Occipital lobe (tissue), 3 donors: ENCODE measurements at places on chromosomes 11 and 22. TPM values are rescaled to one million over a fixed set of nuclear protein-coding genes. Genes with fewer than 3 reads are reported as not detected.

The FLRT1 gene
- total RNA-seq: 5.0 TPM

The ADAMTS8 gene
- total RNA-seq: 2.8 TPM

The CNIH2 gene
- total RNA-seq: 33.1 TPM

DNA sequence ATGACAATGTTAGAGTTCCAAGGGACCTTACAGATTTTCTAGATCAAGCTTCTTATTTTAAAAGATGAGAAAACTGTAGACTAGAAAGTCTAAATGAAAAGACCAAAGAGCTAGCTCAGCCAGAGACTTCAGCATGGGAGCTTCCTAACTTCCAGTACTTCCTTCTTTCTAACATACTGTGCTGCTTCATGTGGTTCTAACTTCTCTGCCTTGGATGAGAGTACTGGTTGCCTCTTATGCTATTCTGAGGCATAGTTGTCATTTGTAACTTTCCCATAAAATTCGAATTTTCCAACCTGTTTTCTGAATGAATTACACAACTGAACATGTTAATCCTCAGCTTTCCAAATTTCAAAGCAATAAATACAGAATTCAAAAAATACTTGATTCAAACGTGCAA is 1.8 kb downstream of the MTMR2 start:
- DNase-seq: no peak

DNA sequence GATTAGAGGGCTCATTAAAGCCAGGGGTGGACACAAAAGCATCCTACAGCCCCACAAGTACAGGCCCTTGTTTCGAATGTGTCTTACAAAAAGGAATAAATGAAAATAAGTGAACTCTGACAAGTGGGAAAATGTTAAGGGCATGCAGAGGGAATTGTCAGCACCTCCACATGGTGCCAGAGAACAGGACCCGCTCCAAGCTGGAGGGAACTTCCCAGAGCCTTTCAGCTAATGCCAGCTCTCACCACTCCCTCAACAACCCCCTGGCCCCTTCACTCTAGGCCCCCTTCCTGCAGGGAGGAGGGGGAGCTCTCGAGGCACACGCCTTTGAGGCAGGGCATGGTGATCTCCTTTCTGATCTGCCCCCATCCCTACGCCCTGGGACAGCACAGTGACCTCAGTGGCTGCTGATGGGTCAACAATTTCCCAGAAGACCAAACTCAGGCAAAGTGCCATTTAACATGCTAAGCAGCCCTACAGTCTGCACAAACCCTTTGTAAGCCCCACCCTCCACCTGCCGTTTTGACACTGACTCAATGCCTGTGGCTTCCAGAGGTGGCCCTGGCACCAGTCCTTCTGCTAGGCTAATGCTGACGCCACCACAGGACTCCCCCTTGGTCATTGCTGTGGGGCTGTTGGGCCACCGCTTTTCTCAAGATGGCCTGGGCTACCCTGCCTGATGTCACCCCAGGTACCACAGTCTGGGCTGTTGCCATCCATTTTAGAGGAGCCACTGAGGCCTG is 12.5 kb upstream of the CHST1 start:
- no peak for DNase-seq

- peak; percentile 36 for DNase-seq
Observed at GRCh38 chr11:68003846-68004550, at the start of gene UNC93B1. Gene UNC93B1, minus strand, starts transcription at chr11:68004097. Its CDS starts 54 bp downstream, at chr11:68004043.

DNA sequence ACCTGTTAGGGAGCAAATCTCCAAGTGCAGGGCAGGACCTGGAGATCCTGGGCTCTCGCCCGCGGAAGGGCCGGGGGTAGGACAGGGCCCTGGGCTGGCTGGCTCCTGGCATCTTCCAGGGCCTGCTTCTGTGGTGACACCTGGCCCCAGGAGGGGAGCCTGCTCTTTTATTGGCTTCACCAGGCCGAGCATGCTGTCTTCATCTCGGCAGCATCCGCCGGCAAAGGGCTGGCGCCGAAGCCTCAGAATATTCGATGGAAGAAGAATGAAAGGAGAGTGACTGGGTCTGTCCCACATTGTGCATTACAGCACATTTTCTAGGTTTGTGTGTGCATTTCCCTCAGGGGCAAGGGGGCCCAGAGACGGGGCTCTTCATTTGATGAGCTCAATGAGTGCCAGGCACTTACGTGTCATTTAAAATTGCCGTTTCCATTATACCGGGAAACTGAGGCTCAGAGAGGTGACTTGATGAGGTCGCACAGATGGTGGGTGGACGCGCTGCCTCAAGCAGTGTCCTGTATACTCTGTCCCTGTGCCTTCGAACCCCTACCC is 70.0 kb downstream of the RBX1 start:
- DNase-seq: no peak

DNA sequence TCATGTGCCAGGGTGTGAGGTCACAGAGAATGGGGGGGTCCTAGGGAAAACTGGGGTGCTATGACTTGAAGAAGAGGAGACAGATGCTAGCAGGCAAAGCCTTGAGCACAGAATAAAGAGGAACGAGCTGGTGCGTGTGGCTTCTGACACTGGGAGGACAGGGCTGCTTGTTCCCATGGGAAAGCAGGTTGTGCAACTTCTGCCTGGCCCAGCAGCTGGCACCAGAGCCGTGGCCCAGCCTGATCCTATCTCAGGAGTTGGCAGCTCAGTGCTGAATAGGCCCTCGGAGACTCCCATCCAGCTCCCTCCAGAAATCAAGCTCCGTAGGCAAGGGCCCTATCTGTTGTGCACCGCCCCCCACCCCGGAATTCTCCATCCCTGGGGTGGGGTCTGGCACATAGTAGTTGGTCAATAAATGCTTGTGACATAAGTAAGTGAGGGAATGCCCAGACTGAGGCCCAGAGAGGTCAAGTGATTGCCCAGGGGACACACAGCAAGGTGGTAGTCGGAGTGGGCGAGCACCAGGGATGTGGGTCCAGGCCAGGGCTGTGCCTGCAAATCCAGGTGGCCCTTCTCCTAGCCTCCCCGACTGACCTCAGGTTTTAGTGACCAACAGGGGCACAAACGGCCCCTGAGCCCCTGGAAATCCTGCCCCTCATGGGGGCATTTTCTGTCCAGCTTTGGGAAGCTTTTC is 19.5 kb upstream of the FADD start:
- no peak for DNase-seq

- no peak for DNase-seq
Observed at GRCh38 chr11:119506436-119506835, 83.5 kb upstream of the THY1 start.

DNA sequence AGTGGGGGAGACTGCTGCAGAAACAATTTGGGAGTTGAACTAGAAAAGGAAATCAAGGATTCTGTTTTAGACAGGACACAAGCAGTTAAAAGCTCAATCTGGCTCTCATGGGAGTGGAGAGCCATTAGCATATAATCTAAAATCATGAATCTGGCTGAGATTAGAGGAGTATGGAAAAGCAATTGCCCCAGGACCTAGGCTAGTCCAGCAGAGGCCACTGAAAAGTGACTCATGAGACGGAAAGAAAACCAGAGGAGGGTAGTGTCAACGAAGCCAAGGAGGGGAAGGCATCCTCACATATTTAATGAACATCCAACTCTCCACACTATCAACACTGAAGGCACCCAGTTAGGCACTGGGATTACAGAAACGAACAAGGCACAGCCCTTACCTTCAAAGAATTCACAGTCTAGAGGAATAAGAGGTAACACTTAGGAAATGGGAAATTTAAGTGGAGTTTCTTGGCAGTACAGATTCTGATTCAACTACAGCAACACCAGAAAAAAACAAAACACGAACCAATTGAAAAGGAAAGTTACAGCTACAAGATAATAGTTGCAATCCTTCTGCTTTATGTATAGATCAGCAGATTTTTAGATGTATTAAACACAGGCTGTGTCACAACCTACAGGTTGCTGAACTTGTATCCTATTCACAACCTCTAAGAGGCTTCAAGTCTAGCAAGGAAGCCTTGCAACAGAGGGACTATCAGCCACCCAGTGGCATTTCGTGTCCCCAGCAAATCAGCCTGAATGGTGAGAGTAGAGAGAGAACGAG is 43.7 kb upstream of the CHST1 start:
- no peak for DNase-seq

DNA sequence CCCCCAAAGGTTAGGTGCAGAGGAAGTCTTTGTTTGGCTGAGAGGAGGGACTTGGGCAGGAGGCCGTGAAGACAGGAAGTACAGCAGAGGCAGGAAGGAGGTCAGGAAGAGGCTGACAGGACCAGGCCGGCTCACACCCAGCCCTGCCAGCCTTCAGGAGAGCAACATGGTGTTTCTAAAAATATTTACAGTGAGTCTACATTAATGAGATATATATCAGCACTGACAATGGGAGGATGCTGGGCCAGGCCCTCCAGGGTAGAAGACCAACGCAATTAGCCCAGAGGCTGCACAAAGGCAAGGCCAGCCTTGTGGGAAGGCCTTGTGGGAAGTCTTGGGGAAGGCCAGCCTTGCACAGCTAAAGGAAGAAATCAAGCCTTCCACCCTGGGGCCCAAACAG is 7.9 kb upstream of the APLNR start:
- no peak for DNase-seq

- no peak for DNase-seq
Observed at GRCh38 chr22:35663371-35663770, 15.1 kb downstream of the APOL6 start.

- no peak for DNase-seq
Observed at GRCh38 chr11:104891135-104891534, 7.1 kb downstream of the CASP12 start.

- no peak for DNase-seq
Observed at GRCh38 chr11:107472966-107473365, 15.3 kb upstream of the CWF19L2 start.

DNA sequence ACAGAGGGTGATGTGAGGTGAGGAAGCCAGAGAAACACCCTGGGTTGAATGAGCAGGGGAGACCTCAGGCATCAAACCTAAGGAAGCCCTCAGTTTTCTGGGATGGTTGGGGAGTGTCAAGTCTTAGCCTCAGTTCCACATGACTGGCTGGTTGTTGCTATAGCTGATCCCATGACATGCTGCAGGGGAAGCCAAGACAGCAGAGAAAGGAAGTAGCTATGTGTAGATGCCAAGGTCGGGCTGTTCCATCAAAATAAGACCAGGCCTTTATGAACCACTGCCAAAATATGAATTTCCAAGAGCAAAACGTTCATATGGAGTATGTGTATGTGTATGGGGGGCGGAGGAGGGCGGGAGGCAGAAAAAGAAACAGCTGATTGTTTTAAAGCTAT is 11.6 kb downstream of the CD59 start:
- no peak for DNase-seq

DNA sequence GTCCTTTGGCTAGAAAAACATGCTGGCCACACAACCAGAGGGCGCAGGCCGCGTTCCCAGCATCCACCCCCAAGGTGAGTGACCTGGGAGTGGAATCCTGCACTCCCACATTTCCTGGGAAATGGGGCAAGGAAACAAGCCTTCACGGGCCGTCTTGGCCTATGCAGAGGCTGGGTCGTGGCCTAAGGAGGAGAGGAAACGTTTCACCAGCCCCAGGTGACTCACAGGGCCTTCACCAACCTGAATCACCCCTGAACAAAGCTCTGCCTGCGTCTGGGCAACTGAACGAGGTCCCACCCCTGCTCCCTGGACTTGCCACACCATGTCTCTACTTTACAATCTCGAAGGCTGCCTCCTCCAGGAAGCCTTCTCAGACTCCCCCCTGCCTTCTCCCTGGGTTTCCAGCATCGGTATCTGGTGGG is 13.2 kb downstream of the MYH9 start:
- no peak for DNase-seq

GRCh38 chr11:111759778-111760407 is 6.3 kb downstream of the PPP2R1B start:
- no peak for DNase-seq

- DNase-seq: no peak
Observed at GRCh38 chr11:64502634-64503033, 88.4 kb upstream of the SLC22A12 start.
